Kasumi-1 (cell line): ENCODE measurements at places on chromosomes 4 and X.

DNA sequence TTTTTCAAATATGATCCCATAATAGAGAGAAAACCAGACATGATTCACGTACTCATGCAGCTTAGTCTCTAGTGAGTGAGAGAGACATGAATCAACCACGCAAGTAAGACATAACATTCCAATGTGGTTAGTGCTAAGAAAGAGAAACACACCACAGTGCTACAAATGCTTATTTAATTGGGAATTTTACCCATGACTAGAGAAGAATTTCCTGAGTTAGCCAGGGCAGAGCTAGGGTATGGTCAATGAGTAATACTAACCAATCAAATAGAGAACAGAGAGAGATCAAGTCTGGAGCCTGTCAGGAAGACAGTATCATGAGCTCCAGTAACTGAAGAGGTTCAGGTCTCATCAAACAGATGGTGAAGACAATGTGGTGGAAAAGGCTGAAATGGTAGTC lies 495.2 kb downstream of the PDGFC start:
- no peak for DNase-seq

DNA sequence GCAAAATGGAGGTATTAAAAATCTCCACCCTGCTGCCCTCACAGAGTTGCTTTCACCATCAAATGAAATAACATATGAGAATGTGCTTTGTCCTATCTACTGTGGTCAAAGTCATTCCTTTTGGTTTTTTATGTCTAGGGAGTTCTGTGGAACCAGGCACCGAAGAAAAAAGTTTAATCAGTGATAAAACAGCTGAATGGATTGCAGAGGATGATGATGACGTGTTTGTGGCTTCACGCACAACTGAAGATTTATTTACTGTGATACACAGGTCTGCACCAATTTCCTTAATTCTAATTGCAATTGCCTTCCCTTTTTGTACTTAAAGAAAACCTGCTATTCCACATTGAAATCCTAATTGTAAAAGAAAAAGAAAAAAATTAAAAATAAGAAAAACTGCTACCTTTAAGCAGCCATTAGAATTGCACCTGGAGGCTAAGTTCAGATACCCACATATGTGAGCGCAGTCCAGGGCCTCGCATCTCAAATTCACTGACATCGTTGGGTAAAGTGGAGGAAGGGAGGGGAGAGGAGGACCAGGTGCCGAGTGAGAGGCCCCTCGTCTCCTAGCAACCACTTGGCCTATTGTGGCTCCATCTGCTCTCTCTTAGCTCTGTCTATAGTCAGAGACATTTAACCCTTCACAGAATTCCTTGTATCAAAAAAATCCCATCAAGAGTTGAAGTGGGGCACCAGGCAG lies 10.5 kb upstream of the RTL5 start:
- DNase-seq = no peak

DNA sequence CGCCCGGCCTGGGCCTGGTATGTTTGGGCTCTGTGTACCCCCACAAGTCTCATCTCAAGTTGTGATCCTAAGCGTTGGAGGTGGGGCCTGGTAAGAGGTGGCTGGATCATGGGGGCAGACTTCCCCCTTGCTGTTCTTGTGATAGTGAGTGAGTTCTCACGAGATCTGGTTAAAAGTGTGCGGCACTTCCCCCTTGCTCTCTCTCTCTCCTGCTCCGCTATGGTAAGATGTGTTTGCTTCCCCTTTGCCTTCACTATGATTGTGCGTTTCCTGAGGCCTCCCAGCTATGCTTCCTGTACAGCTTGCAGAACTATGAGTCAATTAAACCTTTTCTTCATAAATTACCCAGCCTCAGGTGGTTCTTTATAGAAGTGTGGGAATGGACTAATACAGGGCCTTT lies 53.0 kb downstream of the CHST7 start:
- DNase-seq = peak; percentile 83

DNA sequence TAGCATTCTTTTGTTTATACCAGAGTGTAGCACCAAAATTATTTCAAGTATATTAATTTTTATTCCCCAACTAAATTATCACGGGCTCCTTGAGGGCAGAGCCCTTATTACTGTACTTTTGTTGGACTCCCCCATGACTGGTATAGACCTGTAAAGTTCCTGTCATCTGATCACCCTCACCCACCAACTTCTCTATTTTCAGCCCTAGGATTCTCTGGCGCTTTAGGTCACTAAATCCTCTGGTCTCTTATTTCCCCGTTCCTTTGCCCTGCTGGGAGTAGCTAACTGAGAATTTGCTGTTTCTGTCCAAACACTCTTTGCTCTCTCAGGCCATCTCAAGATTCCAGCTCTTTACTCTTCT lies 3.2 kb upstream of the XKRX start:
- peak; percentile 6 for DNase-seq

DNA sequence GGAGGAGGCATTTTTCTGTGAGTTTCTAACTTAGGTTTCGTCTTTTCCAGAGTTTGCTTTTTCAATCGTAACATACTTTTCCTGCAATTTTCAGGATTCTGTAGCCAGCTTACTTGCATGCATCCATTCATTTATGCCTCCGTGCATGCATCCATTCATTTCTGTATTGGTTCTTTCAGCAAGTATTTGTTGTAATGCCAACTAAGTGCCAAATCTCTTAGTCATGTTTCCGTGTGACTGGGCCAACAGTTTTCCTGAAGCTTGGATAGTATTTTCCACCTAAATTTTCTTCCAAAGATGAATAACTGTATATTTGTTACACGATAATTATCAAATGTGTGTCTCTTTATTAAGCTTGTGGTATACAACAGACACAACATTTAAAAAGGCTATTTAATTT lies 41.5 kb downstream of the CBLL2 start:
- DNase-seq = no peak

DNA sequence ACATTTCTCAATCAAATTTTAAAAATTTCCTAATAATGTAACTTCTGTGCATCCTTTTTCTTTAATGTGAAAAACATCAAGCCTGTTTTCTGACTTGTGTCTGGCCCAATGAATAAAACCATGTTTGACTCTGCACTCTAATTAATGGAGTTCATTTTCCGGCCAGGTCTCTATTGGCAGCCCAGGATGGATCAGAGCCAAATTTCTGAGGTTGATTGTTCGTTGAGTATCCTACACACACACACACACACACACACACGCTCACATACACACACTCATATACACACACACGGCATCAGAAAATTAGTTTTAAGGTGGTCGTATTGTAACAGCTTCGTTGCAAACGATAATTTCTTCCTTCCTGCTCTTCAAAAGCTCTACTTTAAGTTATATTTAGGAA lies 28.9 kb upstream of the TLL1 start:
- no peak for DNase-seq

GRCh38 chr4:102535398-102536082 lies 34.4 kb downstream of the NFKB1 start:
- DNase-seq = no peak

GRCh38 chrX:99192421-99192820 lies 1217.7 kb downstream of the PCDH19 start:
- no peak for DNase-seq

DNA sequence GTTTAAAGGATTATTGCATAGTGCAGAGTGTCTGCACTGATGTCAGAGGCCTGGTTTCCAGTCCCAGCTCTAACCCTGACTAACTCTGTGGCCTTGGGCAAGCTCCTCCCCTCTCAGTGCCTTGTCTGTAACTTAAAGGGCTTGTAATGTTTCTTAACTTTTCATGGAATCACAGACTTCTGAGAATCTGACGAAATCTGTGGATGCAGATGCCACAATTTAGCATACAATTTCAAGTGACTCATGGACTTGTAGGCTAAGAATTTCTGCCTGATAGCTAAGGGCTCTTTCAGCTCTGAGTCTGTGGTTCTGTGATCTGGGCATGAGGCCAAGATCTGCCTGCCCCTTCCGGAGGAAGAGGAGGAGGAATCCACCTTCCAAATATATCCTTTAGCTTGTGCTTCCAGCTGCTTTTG lies 236.9 kb downstream of the AR start:
- peak; percentile 88 for DNase-seq

DNA sequence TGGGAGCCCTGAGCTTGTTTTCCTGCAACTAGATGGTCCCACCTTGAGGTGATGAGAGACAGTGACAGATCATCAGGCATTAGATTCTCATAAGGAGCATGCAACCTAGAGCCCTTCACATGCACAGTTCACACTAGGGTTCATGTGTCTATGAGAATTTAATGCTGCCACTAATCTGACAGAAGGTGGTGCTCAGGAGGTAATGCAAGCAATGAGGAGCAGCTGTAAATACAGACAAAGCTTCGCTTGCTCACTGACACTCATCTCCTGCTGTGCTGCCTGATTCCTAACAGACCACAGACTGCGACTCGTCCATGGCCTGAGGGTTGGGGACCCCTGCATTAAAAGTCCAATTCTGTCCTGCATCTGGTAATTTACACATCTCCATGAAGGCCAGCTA lies 141.6 kb downstream of the KCNIP4 start:
- no peak for DNase-seq

GRCh38 chrX:111877681-111878080 lies 1.7 kb downstream of the TRPC5OS start:
- DNase-seq = no peak

DNA sequence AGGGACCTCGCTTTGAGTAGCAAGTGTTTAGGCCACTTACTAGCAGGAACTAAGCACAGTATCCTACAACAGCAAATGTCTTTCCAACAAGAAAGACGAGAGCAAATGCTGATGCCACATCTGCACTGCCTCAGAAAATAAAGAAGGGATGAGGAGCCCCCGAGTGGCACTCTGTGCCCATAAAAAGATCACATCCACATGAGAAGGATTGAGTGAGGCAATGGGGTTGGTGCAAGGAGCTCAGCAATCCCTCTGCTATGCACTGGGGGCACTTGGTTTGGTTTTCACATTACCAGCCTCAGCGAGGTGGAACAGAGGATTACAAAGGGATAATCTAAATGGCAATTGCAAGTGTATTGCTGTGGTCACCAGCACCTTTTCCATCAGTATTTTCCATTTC lies 252.8 kb upstream of the SLC7A11 start:
- DNase-seq = peak; percentile 58

- no peak for DNase-seq
Observed at GRCh38 chr4:169369634-169370033, 98.9 kb upstream of the SH3RF1 start.

DNA sequence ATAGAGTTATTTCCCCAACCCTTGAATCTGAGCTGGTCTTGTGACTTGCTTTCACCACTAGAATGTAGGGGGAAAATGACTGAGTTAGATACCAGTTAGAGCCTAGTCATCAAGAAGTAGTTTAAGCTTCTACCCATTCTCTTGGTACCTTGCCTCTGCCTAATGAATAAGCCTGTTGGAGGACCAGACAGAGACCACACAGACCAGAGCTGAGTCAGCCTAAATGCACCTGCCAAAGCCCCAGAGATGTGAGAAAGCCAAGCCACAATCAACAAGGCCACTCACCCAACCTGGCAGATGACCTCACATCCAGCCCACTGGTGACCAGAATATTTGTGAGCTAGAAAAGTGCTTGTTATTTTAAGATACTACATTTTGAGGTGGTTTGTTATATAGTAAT lies 85.2 kb upstream of the DCLK2 start:
- no peak for DNase-seq

GRCh38 chr4:158051401-158052235 lies 121.2 kb downstream of the GASK1B start:
- DNase-seq = no peak

DNA sequence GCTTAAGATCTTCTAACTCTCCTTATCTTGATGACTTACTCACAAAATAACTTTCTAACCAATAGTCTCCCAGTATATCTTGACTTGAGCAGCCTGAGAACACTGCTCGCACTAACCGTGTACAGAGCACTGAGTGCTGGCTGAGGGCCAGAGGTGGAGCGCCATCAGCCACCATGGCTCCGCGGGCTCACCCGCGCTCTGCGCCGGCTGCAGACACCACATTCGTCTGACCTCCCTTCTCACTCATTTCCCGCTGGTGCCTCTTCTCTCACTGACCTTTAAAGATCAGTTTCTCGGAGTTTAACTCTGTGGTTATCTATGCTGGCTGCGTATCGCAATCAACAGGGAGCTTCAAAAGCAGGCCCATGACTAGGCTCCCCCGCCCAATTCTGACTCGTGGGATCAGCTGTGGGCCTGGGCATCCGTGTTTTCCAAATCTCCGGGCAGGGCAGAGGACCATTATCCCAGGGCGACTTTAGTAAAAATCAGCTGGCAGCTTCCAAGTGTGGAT lies 78.6 kb downstream of the HAUS3 start:
- no peak for DNase-seq

- no peak for DNase-seq
Observed at GRCh38 chr4:67499799-67500198, 45.5 kb downstream of the CENPC start.

DNA sequence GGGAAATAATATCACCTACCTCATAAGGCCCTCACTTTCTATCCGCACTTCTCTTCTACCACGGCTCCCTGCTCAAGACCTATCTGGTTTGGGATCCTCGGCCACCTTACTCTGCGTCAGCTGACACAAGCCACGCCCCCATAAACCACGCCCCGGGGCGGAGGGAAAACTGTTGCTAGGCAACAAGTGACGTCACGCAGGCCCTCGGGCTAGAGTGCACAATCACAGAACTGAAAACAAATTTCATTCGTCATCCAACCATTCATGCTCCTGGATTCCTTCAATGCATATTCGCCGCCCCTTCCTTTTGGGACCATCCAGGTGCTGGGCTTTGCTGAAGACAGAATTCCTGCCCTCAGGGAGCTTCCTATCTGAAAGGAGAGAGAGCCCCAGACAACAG lies 66.3 kb downstream of the SMC1A start:
- DNase-seq = no peak

DNA sequence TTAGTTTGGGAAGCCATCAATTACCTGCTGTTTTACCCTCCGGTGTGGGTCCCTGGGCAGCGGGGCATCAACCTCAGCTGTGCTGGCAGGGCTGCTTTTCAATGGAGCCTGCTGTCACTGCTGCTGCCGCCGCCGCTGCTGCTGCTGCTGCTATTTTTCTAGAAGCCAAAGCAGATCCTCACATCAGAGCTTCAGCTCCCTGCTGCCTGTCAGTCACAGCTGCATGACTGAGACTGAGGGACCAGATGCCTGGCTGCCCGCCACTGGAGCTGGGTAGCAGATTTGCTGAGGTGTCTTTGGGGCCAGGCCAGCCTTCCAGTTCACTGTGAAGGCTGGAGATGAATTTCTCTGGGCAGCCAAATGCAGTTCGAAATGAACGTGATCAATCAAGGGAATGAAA lies 200.3 kb upstream of the NHS start:
- no peak for DNase-seq

DNA sequence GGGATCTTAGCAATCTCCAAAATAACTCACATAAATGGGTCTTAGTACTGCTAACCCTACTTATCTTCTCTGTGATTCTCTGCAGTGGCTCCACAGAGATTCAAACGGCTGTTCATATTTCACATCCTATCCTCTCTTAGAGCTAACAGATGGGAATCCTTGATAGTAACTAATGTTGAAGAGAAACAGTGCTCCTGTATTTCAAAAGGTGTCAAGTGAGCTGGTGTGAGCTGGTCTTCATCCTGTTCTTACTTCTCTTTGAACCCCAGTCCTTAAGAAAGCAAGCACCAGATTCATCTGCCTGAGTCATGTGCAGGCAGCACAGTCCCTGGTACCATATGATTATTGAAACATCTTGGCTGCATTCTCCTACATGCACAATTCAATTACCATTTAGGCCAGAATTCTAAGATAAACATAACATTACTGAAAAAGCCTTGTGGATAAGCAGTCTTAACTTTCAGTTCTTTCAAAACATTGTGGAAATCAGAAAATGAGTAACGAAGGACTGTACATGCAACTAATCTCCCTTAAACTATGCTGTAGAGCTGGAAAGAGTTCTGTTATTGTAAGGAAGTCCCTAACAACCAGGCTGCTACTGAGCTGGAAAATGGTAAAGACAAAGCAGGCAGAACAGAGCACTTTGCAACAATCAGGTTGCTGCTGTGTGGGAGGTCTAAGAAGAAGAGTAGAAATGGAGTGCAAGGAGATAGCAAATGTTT lies 153.1 kb downstream of the NPNT start:
- no peak for DNase-seq
